ENCODE measurements at places on chromosomes 2 and 18.
A peak's percentile ranks its signal among the peaks of the same experiment; 100 is the strongest.

GRCh38 chr2:143977356-143977755, 542.6 kb downstream of the ZEB2 start:
- no peak for DNase-seq

- DNase-seq: peak; percentile 24
Measured at GRCh38 chr2:233867993-233868532, at the start of gene MSL3B. Gene MSL3B (minus strand): TSS chr2:233868386.

- DNase-seq: no peak
Measured at GRCh38 chr2:181573140-181573736, 83.7 kb downstream of the CERKL start.

GRCh38 chr2:101843048-101843447, 145.5 kb downstream of the MAP4K4 start:
- no peak for DNase-seq

- no peak for DNase-seq
Measured at GRCh38 chr2:85462322-85462721, 43.8 kb downstream of the SH2D6 start.
